ENCODE measurements at places on chromosomes 2 and 18.

- DNase-seq = peak; percentile 47
Measured at GRCh38 chr2:210199186-210199765, 26.0 kb downstream of the ACADL start.

GRCh38 chr2:102044967-102045489 lies 53.3 kb downstream of the IL1R2 start:
- no peak for DNase-seq

- no peak for DNase-seq
Measured at GRCh38 chr2:95014126-95014708, 11.3 kb upstream of the MAL start.

GRCh38 chr2:31504311-31504710 lies 76.4 kb downstream of the SRD5A2 start:
- DNase-seq = no peak

DNA sequence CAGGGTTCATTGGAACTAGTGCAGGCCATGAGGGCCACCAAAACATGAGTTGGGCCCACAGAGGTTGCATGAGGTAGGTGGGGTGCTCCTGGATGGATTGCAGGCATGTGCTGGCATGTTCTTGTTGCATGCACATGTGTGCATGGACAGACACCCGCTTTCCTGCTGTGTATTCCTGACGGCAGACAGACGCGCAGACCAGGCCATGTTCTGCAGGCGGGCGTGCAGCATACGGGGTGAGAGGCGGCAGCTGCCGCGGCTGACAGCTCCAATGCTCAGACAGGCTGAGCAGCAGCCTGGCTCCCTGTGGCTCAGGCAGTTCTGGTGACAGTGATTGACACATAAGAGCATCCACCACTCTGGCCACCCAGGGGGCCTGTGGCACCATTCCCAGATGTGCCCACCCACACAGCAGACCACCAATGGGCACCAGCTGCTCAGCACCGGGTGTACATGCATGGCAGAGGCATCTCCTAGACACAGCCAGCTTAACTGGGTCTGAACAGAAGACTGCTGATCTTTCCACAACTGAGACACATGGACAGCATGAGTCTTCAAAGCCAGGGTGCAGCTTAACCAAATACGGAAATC lies 21.2 kb downstream of the HS1BP3 start:
- DNase-seq = no peak

- no peak for DNase-seq
Measured at GRCh38 chr2:127170021-127170420, 50.1 kb downstream of the CYP27C1 start.

DNA sequence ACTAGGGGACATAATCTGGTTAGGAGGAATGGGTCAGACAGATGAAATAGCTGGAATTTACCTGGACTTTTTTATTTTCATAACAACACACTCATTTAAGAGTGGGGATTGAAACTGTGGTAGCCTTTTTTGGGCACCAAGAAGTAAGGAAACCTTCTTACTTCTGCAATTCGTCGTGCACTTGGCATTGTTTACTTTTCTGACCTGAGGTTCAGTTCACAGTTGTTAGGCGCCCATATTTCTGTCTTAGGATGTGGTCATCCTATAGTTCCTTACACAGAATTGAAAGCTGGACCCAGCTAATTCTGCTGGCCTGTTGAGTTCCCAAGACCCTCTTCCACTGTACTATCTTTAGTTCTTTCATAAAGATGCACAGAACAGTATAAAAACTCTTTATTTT lies 72.9 kb downstream of the TMX3 start:
- DNase-seq = no peak

DNA sequence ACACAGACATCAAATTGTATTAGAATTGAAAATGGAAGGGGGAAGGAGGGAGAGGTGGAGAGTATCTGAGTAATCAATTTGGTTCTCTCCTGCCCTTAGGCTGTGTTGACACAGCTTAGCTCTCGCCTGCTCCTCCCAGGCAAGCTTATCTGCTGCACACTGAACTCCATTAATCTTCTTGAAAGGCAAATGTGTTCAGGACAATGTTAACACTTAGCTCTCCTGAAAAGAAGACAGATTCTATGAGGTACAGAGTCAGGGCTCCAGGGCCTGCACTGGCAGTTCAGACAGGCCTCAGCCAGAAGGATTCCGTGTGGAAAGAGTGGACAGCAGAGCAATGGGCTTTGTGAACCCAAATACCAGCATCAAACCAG lies 430.0 kb upstream of the TNP1 start:
- no peak for DNase-seq

DNA sequence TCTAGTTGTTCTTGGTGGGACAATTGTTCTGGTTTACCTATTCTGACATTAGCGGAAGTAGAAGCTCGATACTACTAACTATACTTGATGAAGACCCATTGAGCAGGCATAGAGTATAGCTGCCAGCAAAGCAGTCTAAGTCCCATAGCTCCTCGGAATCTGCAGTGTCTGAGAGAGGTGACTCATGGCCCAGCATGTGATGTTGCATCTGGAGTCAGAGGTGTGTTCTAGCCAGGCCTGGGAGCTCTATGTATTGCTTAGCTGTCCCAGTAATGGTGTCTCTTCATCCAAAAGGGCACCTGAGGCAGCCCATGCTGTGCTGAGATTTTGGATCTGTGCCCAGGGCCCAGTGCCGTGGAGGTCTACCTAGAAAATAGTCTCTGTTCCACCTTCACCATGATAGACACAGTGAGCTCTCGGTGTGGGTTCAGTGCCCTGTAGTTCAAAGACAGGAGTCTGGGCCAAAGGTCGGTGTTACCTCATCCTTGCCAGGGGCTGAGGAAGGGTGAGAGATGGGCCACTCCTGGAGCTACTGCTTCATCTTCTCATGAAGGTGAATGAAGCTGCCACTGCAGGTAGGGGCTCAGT lies 47.3 kb downstream of the MEX3C start:
- DNase-seq = no peak

DNA sequence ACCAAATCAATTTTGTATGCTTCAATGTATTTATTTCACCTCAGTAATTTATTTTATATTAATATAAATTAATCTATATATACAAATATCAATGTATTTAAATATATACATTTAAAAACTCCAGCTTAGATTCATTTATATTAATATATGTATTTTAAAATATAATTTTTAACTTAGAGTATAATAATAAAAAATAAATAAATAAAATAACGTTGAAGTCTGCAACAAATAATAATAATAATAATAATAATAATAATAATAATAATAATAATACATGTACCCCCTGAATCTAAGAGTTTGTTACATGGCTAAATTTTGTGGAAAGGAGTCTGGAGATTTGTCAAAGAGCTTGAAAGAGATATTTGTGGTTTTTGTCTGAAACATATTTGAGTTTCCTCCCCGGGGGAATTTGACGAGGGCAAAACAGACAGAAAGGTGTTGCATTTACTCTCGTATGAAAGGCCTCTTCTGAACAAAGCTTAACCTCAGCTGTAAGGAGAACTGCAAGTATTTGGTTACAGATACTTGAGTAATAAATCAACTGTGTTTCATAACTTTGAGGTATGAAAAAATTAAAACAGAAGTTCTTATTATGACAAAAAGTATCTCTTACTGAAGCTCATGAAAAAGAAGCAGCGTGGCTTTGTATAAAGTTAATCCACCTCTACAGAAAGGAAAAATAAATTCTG lies 93.4 kb downstream of the CDH19 start:
- no peak for DNase-seq

- DNase-seq = no peak
Measured at GRCh38 chr2:3751251-3751650, 47.9 kb downstream of the DCDC2C start.

GRCh38 chr2:203444738-203445137 lies 90.4 kb downstream of the RAPH1 start:
- DNase-seq = no peak

DNA sequence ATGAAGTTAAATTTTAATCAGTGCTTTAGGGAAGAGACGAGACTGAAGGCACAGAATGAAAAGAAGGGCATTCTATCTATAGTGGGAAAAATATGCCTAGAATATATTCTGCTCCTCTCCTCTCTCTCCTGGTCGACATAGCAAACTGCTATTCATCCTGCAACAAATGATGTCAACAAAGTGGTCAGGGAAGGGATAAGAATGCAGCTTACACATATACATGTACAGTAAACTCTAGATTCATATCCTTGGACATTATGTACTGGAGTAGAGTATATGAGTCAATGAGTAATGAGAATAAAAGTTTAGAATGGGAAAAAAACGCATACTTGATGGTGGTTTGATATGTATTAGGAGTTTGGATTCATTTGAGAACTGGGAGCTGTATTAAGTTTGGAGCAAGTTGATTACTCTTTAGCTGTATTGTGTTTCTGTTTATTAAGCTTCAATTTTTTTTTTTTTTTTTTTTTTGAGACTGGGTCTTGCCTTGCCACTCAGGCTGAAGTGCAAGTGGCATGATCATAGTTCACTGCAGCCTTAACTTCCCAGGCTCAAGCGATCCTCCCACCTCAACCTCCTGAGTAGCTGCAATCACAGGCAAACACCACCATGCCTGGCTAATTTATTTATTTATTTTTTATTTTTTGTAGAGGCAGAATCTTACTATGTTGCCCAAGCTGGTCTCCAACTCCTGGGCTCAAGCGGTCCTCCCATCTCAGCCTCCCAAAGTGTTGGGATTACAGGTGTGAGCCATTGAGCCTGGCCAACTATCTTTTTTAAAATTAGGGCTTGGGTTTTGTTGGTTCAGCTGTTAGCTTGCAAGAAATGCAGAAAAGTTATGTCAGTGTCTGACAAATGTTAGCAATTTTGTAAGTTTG lies 53.8 kb downstream of the STAT1 start:
- DNase-seq = no peak

GRCh38 chr2:176466918-176467452 lies 197.7 kb downstream of the MTX2 start:
- DNase-seq = no peak

- no peak for DNase-seq
Measured at GRCh38 chr2:227456102-227456501, 15.9 kb upstream of the AGFG1 start.

- no peak for DNase-seq
Measured at GRCh38 chr2:158965641-158966040, 2.8 kb upstream of the TANC1 start.

- DNase-seq = no peak
Measured at GRCh38 chr2:111622859-111623258, 261.1 kb downstream of the ANAPC1 start.

- DNase-seq = peak; percentile 48
Measured at GRCh38 chr2:218290316-218291261, 1.7 kb downstream of the TMBIM1 start.

DNA sequence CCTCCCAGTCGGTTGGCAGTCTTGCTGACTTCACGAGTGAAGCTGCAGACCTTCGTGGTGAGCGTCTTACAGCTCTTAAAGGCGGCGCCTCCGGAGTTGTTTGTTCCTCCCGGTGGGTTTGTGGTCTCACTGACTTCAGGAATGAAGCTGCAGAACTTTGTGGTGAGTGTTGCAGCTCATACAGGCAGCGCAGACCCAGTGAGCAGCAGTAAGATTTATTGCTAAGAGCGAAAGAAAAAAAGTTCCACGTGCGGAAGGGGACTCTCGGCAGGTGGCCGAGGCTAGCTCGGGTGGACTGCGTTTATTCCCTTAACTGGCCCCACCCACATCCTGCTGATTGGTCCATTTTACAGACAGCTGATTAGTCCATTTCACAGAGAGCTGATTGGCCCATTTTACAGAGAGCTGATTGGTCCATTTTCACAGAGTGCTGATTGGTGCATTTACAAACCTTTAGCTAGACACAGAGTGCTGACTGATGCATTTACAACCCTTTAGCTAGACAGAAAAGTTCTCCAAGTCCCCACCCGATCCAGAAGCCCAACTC lies 240.3 kb downstream of the LRATD1 start:
- DNase-seq = no peak

DNA sequence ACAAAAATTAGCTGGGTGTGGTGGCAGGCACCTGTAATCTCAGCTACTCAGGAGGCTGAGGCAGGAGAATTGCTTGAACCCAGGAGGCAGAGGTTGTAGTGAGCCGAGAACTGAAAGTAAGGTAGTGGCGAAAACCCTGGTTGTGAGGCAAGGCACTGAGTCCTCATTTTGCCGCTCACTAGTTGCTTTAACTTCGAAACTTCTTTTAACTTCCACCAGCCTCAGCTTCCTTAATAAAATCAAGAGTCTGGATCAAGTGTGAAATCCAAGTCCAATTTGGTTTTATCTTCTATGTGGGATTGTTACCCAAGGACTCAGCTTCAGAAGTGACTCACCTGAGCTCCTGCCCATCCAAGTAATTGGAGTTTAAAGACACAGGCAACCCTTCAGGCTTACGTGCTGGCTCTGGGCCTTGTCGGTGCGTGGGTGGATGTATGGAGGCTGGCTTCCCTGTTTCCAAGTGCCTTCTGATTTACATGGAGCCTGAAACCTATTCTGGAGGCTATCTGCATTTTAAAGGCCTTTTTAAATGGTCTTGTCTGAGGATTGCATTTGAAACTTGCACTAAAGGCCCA lies 374.2 kb upstream of the ID2 start:
- peak; percentile 49 for DNase-seq

GRCh38 chr2:37775908-37776250 lies 104.4 kb upstream of the CDC42EP3 start:
- DNase-seq = no peak

DNA sequence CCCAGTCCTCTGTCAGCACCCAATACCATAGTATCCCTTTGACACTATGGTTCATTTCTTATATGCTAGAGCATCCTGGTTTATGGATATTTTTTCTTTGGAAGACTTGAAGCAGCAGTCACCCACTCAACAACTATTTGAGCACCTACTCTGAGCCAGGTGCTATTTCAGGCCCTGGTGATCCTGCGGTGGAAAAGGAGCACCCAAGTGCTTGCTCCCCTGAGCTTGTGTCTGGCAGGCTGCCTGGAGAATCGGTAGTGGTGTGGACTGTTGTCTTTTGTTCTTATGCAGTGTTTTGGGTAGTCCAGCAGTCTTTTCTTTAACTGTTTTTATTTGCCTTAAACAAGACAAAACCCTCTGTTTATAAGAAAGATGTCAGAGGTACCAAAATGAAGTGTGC lies 28.9 kb downstream of the NCK2 start:
- no peak for DNase-seq

DNA sequence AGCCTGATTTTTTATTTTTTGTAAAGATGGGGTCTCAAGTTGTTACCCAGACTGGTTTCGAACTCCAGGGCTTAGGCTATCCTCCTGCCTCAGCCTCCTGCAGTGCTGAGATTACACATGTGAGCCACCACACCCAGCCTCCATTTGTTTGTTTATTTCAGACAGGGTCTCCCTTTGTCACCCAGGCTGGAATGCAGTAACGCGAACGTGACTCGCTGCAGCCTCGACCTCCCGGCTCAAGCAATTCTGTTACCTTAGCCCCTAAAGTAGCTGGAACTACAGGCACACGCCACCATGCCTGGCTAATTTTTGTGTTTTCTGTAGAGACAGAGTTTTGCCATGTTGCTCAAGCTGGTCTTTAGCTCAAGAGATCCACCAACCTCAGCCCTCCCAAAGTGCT lies 27.2 kb downstream of the UBXN4 start:
- DNase-seq = no peak

DNA sequence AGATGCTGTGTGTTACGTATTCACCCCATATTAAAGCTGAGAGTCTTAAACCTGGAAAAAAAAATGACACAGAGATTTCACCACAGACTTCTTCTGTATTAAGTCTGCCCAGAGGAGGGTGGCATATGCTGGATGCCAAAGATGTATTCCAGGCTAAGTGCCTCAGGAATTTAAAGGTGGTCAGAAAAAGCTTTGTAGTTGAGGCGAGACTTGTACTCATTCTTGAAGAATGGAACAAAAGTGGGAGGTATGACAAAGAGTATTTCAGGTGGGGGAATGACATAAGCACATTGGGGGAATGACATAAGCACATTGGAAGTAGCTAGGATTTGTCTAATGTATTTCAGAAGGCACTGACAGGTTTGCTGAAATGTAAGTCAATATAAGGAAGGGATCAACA lies 98.6 kb downstream of the BABAM2 start:
- no peak for DNase-seq

GRCh38 chr2:212145121-212145520 lies 393.5 kb downstream of the ERBB4 start:
- no peak for DNase-seq
